Ecto neural progenitor cell (in vitro differentiated cells): ENCODE measurements at places on chromosomes 7 and 10.
A peak's percentile ranks its signal among the peaks of the same experiment; 100 is the strongest.

- DNase-seq: peak; percentile 62
Measured at GRCh38 chr7:64946772-64947171, 43.7 kb downstream of the ZNF273 start.

GRCh38 chr10:61795551-61795950 is 105.9 kb upstream of the ARID5B start:
- DNase-seq: no peak

DNA sequence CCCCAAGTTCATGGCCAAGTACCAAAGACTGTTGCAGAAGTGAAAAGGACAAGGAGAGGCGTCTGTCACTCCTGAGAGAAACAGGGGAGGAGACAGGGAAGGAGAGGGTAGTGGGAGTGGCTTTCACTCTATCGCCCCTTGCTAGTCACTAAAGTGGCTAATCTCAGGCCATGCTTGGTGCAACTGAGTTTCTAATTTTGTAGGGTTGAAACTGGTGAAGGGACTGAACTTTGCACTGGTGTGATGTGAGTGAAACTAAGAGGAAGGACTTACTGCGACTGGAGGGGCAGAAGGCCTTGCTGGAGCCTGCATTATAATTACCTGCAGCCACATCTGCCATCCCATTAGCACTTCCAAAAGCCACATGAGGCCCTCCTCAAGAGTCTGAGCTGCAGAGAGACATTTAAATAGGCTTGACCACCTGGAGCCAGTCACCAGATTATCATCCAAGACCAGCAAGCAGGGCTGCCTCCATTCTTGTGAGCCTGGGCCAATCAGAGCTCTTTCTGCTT is 107.2 kb upstream of the EEPD1 start:
- no peak for DNase-seq

GRCh38 chr10:11414314-11415038 is 197.0 kb downstream of the USP6NL start:
- no peak for DNase-seq

DNA sequence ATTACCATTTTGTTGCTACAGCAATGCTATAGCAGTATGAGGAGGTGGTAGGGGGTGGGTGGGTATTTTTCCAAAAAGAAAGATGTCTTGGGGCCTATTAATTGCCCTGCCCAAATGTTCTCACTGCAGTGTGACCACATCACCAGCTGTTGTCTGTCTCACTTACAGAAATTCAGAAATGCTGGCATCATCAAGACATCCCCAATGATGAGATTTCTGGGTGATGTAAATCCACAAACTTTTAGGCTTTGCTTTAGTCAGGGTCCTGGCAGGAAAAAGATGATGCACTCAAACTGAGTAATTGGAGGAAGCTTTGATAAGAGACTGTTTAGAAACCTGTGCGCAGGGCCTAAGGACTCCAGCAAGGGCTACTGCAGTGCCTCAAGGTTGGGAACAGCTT is 56.2 kb upstream of the OPN4 start:
- DNase-seq: no peak

DNA sequence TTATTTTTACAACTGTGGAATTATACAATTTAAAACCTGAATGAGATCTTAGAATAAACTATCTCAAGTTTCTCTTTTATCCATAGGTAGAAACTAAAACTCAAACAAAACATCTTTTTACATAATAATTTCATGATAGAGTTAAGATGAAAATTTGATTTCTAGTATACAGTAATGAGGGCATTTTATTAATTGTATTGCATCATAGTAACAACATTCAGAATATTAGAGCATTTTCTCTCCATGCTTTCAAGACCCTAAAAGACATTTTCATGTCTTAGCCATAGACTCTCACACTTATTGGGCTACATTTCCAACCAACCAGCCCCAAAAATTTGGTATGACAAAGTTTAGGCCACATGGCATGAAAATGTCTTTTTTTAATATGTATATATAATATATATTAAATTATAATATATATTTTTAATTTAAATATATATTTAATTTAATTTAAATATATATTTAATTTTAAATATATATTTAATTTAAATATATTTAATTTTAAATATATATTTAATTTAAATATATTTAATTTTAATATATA is 195.7 kb upstream of the STEAP1 start:
- no peak for DNase-seq

- DNase-seq: no peak
Measured at GRCh38 chr10:35074266-35074665, 15.9 kb downstream of the CUL2 start.

DNA sequence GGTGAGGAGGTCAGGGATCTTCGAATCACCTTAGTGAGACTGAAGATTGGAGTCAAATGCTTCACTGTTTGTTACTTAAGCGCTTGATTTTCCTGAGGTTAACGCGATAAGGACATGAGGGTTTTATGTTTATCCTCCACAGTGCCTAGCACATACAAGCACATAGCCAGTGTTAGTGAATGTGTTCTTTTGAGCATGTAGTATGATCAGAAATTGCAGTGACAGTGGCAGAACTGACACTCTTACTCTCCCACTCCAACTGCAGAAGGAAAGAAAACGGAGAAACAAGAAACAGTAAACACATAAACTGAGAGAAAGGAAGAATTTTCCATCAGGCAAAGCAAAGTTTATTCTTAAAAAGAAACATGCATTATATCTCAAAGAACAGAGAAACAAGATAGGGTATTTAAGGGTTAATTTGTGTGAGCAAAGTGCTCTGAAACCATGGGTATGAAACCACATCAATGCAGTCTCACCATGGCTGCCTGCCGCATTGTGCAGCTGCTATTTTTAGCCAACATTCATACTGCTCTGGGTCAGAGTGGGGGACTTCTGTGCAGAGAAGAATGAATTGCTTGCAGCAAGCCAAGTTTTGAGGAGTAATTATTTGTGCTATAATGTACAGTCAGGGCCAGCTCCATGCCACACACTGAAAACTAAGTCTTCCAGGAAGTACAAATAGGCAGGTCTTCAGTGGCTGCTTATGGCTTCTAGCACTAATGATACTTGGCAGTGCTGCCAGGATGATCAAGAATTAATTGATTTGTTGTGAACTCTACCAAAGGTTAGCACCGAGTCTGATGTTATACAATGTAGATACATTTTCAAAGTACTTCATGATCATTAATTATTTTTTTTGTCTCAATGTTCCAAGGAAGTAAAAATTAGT is 152.0 kb downstream of the MACC1 start:
- no peak for DNase-seq

- DNase-seq: no peak
Measured at GRCh38 chr10:69160809-69161241, 19.2 kb upstream of the SUPV3L1 start.

- DNase-seq: no peak
Measured at GRCh38 chr7:3455806-3456595, 154.9 kb downstream of the SDK1 start.

GRCh38 chr10:88113232-88113631 is 249.8 kb downstream of the PTEN start:
- no peak for DNase-seq

DNA sequence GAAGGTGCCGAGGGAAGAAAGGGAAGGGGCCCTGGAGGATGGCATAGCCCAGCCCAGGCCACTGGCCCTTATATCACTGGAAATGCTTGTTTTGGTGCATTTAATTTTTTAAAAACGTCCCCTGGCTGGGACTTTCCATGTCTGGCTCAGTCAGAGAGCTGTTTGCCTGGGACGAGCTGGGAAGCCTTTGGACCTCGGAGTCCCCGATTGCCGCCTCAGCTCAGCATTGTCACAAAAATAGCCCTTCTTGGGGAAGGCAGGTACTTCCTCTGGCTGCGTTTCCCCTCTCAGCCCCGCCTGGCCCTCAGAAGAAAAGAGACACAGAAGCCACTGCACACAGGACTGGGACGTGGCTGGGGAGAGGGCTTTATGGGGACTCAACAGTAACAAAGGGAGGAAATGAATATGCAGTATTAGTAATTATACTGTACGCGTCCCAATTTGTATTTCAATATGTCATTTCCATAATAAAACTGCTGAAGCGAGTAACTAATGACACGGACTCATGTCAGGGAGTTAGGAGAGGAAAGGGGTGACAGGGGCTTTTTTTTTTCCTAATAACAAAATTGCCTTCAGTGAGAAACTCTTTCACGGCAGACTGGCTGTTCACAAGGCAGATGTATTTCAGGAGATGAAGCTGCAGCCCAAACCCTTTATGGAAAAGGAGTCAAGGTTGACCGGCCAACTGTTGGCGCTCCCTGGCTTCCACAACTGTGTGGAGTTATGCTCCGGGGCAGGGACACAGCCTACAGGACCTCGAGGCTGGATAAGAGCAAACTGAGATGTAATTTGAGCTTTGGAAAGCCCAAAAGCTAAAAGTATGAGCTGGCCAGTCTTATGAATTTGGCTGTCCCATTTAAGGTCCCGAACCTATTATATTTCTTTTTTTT is 31.0 kb upstream of the MXI1 start:
- no peak for DNase-seq

- no peak for DNase-seq
Measured at GRCh38 chr10:926075-926698, 5.3 kb downstream of the LARP4B start.

DNA sequence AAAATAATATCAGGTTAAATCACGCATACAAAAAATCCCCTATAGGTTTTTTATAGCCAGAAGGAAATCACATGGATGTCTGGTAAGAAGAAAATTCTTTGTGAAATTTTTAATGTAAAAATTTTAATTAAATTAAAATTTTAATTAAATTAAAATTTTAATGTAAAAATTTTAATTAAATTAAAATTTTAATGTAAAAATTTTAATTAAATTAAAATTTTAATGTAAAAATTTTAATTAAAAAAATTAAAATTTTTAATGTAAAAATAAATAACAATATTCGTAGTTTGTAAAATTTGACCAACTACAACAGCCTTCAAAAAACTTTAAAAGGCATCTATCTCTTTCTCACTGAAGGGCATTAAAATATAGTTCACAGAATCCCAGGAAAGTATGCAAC is 61.5 kb downstream of the CTTNBP2 start:
- no peak for DNase-seq

DNA sequence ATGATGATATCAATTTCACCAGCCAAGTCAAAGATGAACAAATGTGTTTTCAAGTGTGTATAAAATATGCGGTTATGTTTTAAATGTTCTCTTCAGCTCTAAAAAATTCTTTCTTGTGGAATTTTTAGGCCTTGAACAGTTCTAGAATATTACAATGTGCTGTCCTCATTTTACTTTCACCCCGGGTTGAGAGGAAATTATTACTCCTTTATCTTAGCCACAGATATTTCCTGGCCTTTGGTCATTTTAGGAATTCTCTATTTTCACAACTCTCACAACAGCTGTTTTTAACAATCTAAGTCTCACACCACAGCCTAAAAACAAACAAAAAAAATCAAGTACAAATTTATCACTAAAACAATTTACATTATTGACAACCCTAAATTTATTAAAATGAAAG is 112.2 kb upstream of the HGF start:
- DNase-seq: no peak

DNA sequence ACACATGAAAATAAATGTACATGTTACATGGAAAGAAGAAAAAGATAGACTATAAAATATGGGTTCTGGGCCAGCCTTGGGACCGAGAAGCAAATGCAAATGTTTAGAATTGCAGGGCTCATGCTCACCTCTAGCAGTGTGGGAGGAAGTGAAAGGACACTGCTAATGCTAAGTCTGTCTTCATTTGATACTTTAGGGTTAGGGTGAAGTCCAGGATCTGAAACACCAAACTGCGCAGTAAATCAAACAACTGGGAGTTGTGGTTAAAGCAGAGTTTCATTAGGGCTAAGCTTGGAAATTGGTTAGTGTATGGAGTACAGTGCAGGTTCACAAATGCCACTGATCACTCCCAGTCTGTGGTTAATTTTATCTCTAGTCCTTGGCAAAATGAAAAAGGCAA is 73.2 kb upstream of the PDK4 start:
- no peak for DNase-seq

GRCh38 chr10:27680691-27681605 is 64.7 kb downstream of the MKX start:
- DNase-seq: no peak

DNA sequence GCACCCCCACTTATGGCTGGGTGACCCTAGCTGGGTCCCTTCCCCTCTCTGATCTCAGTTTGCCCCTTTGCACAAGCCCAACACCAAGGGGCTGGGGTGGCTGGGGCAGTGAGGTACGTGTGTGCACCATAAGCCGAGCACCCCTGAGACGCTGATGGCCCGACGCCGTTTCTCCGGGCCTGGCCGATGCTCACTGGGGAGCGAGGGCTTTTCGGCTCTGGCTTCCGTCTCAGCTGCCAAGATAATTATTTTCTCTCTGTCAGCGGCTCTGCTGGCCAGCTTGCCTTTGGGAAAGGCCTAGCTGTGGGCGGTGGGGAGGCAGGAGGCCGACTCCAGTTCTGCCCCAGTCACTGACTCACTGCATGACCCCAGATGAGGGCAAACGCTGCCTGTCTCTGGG is 91.0 kb downstream of the ZMIZ1 start:
- DNase-seq: no peak

DNA sequence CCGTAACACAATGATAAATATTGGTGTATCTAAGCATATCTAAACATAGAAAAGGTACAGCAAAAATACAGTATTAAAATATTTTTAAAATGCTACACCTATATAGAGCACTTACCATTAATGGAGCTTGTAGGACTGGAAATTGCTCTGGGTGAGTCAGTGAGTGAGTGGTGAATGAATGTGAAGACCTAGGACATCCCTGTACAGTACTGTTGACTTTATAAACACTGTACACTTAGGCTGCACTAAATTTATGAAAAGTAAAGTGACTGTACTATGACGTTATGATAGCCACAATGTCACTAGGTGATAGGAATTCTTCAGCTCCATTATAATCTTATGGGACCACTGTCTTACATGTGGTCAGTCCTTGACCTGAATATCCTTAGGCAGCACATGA is 147.0 kb downstream of the GLI3 start:
- DNase-seq: no peak

DNA sequence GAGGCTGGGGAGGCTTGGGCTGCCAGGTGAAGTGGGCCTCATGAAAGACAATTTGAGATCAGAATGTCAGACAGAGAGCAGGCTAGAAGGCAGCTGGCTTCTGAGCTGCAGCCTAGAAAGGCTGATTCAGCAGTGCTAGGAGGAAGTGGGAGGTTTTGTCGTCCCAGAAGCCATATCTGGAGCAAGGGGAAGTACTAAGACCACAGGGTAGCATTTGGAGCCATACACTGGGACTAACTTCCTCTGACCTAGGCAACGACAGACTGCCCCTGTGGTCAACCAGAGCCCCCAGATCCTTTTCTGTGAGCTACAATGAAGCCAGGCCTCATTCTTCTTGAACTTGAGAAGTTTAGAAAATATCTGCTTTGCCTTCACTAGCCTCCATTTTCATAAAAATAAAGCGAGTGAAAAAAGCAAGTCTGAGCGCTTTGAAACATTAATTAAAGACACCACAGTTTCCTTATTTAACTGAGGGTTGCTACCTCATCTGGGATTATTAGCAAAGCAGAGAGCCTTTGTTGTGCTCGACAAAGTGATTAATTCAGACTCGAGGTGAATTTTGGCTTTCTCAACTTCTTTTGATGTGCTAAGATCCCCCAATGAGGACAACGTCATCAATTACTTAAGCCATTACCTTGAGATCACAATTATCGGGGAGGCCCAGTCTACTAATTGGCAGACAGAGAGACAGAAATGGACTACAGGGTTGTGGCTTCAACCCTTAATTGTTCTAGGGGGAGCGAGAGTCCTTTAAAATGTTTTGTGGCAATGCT is 26.6 kb downstream of the TBXAS1 start:
- no peak for DNase-seq

GRCh38 chr10:76202777-76203176 is 771.4 kb downstream of the LRMDA start:
- no peak for DNase-seq
